ENCODE measurements at places on chromosomes 16 and 17.

GRCh38 chr17:48181653-48182052, 74.1 kb downstream of the SNX11 start:
- DNase-seq = no peak

- DNase-seq = no peak
Observed at GRCh38 chr16:2028620-2029220, 2.0 kb downstream of the NHERF2 start.

DNA sequence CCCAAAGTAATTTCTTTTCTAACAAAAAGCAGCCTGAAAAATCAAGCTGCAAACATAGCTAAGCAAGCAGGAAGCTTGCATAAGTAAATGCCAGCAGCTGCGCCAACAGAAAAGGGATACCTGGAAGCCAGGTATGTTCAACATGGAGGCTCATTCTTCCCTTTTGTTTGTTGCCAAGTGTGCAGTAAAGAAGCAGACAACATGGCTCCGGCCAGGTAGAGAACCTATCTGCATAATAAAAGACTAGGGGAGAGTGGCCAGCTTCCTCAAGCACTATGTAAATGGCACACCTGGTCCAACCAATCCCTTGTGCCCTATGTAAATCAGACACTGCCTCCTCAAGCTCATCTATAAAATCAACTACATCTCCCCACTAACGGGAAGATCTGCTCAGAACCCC, 1407.0 kb downstream of the CDH11 start:
- no peak for DNase-seq

DNA sequence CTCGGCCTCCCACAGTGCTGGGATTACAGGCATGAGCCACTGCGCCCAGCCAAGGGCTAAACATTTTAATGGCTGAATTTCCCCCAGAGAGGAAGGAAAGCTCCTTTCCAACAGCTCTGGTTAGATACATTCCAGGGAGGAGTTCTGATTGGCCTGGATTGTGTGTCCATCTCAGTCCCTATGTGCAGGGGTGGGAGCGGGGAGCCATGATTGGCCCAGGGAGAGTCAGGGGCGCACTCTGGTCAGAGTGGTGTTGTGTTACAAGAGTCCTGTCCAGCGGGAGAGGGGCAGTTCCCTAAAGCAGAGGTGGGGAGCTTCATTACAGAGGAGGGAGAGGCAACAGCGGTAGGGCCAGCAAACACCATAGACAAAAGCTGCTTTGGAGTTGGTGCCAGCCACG, 75.0 kb downstream of the RAP1GAP2 start:
- no peak for DNase-seq

- DNase-seq = no peak
Observed at GRCh38 chr17:42436391-42436790, 13.3 kb upstream of the CAVIN1 start.

DNA sequence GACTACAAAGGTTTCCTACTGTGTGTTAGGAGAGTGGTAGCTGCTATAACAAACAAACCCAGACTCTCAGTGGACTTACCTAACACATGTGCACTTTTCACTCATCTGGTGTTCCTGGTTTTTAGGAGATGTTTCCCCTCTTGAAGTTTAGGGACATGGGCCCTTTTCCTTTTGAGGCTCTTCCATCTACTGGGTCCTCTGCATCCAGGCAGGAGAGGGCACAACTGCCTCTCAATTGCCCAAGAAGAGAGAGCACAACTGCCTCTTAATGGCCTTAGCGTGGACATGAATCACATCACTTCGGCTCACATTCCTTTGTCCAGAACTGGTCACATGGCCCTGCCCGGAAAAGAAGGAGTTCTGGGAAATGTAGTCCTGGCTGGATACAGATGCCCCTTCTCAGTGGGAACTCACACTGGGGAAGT, 9.8 kb upstream of the TNRC6C start:
- no peak for DNase-seq

GRCh38 chr17:78108726-78109488, 19.6 kb downstream of the TMC6 start:
- DNase-seq = no peak

GRCh38 chr16:83402160-83402814, 405.5 kb upstream of the HSBP1 start:
- no peak for DNase-seq

GRCh38 chr17:82912484-82913089, 72.8 kb upstream of the ZNF750 start:
- no peak for DNase-seq

DNA sequence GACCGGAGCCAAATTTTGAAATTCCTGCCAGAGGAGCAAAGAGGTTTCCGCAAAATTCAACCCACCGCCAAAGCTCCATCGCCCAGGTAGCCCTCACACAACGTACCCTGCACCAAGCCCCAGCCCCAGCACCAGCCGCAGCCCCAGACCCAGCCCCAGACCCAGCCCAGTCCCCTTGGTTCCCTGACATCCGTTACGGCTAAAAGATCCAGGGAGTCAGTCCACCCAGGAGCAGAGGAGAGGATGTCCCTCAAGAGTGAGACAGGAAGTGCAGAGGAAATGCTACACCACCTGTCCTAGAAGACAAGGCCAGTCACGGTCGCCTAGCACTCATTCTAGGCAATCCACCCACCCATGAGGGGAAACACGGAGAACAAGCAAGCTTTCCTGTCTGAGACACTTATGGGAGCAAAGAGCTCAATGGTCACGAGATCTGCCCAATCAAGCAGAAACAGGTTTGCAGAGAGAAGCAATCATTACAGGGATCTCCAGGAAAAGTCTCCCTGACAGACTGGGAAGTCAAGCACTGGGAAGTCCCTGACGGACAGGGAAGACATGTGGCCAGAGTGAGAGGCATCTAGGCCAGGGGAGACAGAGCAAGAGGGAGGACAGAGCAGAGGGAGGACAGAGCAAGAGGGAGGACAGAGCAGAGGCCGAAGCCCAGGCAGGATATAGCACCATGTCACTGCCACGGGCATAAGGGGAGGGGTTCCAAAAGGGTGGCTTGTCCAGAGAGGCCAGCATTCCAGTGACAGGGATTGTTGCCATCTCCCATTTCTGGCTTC, 15.0 kb upstream of the KCNJ18 start:
- DNase-seq = no peak

GRCh38 chr17:59786213-59786535, 78.7 kb downstream of the VMP1 start:
- no peak for DNase-seq

DNA sequence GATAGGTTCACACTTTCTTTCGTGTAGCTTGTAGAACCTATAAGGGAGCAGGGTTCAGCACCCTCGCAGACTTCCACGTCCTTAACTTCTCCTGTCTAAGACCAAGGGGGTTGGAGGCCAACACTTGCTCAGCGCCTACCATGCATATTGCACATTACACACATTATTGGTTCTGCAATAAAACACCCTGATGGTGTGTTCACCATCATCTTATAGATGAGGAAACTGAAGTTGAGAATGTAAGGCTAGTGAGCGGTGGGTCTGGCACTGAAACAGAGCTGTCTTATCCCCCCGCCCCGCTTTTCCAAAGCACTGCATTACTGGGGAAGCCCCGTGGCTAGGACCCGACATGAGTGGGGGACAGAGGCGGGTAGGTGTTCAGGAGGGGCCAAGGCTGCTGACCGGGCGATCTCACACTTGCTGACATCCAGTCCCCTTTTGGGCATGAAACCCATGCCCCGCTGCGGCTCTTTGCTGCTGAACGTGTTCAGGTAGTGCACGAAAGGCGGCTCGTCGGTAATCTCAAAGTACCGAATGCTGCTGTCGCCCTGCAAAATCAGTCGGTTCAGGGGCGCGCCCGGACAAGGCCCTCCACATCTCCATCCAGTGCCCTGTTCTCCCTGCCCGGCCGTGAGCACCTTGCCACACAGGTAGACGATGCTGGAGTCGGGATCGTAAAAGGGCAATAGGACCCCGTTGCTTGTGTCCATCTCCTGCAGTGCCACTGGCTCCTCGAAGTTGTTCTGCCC, 6.2 kb downstream of the CORO6 start:
- DNase-seq = no peak

DNA sequence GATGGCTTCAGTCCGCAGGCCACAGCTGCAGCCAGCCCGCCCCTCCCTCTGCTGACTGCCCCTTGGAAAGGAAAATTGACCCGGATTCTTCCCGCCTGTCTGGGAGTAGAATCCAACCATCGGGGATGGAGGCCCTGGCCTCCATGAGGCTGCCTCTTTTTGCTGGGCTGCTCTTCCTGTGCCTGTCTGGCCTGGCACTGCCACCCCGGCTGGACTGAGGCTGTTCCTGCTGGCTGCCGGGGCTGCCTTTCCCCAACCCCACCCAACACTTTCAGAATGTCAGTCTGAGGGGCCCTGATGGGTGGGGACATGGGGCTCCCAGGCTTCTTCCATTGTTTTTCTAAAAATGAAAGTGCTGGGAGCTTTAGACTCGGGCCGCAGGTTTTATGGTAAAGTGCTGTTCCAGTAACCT, 7.3 kb downstream of the BAHCC1 start:
- no peak for DNase-seq

GRCh38 chr17:81608082-81608481, 28.8 kb downstream of the NPLOC4 start:
- no peak for DNase-seq

GRCh38 chr17:1422885-1423284, 22.9 kb upstream of the YWHAE start:
- no peak for DNase-seq

GRCh38 chr17:17824783-17825614, 11.8 kb downstream of the SREBF1 start:
- DNase-seq = no peak

DNA sequence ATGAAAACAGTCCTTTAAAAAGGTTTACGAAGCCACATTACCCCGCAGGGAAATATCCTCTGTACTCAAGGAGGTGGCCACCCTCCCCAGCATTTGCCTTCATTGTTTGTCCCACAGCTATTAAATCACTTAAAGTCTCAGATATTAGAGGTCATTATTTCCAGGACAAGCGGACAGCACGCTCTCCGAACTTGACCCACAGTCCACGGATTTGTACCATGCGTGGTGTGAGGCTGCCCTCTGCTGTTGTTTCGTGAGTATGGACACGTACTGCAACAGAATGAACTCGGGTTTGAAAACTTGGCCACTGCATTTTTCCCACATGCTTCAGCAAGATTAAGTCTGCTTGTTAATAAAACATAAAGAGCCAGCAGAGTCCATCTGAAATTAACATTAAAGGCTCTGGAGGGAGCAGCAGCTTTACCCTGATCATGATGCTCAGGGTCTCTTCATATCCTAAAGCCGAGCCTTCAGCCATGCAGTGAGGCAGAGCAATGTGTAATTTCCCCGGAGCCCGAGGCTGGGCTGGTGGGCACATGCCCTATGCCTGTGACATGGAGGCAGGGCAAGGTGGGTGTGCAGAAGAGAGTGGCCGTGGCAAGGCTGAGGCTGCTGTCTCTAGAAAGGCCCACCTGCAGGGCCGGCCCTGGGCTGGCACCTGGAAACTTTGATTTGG, 19.7 kb downstream of the MEAK7 start:
- DNase-seq = no peak

All from T-helper 1 cell (primary cell).